Airway epithelial cell (primary cell): ENCODE measurements at places on chromosomes 16 and 17. TPM values are rescaled to one million over a fixed set of nuclear protein-coding genes. Genes with fewer than 3 reads are reported as not detected.

Gene MYH11
- not detected in 2 replicates for total RNA-seq

Gene GCSH
- total RNA-seq = 36.6 and 37.5 TPM in 2 replicates

Gene ATP1B2
- total RNA-seq = not detected in 2 replicates

Gene C16orf92
- not detected in 2 replicates for total RNA-seq
